ENCODE measurements at places on chromosomes 12 and 14. TPM values are rescaled to one million over a fixed set of nuclear protein-coding genes. Genes with fewer than 3 reads are reported as not detected.

- H3K27ac ChIP-seq: no peak overlapping the region
- H3K4me1 ChIP-seq: no peaks in the 10 kb centered on the region
- no peaks in the 10 kb centered on the region for H3K36me3 ChIP-seq
- H3K4me3 ChIP-seq: no peak overlapping the region
- no peaks in the 10 kb centered on the region for H3K27me3 ChIP-seq
These were observed 234.7 kb upstream of the E2F7 start for GRCh38 chr12:77299910-77300669.

DNA sequence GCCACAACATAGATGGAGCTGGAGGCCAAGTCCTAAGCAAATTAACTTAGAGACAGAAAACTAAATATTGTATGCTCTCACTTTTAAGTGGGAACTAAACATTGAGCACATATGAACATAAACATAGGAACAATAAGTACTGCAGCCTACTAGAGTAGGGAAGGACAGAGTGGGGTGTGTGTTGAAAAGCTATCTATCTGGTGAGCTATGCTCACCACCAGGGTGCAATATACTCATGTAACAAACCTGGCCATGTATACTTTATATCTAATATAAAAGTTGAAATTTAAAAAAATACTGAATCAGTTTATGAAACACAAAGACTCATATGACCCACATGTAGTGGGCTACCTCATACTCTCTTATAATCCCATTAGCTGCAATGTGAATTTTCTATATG, 1305.0 kb downstream of the LRFN5 start:
- no peaks in the 10 kb centered on the region for H3K4me1 ChIP-seq
- DNase-seq: no peak
- H3K27me3 ChIP-seq: no peaks in the 10 kb centered on the region
- H3K36me3 ChIP-seq: no peaks in the 10 kb centered on the region

DNA sequence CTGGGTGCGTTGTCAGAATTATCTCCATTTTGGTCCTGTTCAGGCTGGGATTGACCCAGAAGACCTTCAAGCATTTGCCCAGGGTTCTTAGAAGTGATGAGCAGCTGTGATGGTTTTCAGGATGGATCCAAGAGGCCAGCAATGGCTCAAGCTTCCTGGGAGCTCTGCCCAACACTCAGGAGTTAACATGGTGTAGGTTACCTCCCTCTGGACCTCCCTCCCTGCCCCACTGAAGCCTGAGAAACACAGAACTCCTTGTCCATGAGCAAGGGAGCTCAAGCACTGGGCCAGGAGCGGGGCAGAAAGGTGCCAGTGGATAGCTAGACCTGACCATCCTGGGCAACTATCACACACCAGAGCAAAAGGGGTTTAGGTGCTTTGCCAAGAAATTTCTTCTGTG, 148.4 kb upstream of the FKBP4 start:
- H3K27me3 ChIP-seq: no peaks in the 10 kb centered on the region
- no peak overlapping the region for H3K27ac ChIP-seq
- no peak overlapping the region for H3K4me3 ChIP-seq
- no peaks in the 10 kb centered on the region for H3K36me3 ChIP-seq
- peaks cover 27% of the 10 kb centered on the region for H3K4me1 ChIP-seq

GRCh38 chr14:25009891-25010290, 40.1 kb downstream of the STXBP6 start:
- no peak overlapping the region for H3K4me3 ChIP-seq
- H3K36me3 ChIP-seq: no peaks in the 10 kb centered on the region
- no peak for DNase-seq
- H3K4me1 ChIP-seq: peaks cover 26% of the 10 kb centered on the region
- H3K27ac ChIP-seq: no peak overlapping the region

- no peak overlapping the region for H3K27ac ChIP-seq
- H3K4me3 ChIP-seq: no peak overlapping the region
- H3K27me3 ChIP-seq: no peaks in the 10 kb centered on the region
These were observed 47.8 kb downstream of the CCDC88C start for GRCh38 chr14:91369628-91370445.

- no peaks in the 10 kb centered on the region for H3K27me3 ChIP-seq
- H3K27ac ChIP-seq: peak overlapping the region; percentile 53
- no peak for DNase-seq
- H3K4me1 ChIP-seq: peaks cover 30% of the 10 kb centered on the region
- H3K4me3 ChIP-seq: no peak overlapping the region
- peaks cover 15% of the 10 kb centered on the region for H3K36me3 ChIP-seq
These were observed 48.1 kb downstream of the KDM2B start for GRCh38 chr12:121532503-121533393.

DNA sequence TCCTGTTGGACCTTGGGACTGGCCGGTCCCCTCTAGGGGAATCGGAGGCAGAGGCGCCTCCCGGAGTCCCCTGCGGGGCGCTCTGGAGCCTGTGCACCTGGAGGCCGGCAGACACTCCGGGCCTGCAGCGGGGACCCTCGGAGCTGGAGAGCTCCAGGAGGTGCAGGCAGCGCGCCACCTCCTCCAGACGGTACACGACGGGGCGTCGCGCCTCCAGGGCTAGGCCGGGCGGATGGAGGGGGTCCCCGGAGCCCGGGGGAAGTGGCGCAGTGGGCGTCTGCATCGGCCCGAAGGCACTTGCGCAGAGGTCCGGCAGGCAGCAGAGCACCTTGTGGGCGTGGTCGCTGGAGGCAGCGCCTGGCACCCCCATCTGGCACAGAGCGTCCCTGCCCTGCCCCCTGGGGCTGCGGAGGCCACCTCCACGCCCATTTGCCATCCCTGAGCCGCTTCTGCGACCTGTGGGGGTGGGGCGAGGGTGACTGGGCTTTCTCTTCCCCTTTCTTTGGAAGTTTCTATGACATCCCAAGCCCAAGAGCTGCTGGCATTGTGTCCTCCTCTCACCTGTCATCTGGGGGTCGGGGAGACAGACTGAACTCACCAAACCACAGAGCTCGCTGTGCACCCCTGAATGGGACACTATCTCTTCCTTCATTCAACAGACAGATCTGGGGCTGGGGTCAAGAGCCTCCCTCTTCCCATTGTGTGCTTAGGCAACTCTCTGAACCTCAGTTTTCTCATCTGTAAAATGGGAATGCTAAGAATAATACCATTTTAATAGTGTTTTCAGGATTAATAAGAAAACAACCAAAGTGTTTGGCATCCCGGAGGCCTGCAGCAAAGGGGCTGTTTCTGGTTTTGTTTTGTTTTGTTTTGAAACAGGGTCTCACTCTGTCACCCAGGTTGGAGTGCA, 37.5 kb upstream of the CORO1C start:
- H3K4me3 ChIP-seq: peak overlapping the region; percentile 41
- no peaks in the 10 kb centered on the region for H3K36me3 ChIP-seq
- DNase-seq: peak; percentile 81
- peaks cover 36% of the 10 kb centered on the region for H3K4me1 ChIP-seq
- H3K27me3 ChIP-seq: no peaks in the 10 kb centered on the region
- peak overlapping the region; percentile 91 for H3K27ac ChIP-seq

- no peaks in the 10 kb centered on the region for H3K27me3 ChIP-seq
- no peak for DNase-seq
- no peak overlapping the region for H3K4me3 ChIP-seq
- no peaks in the 10 kb centered on the region for H3K36me3 ChIP-seq
- H3K27ac ChIP-seq: no peak overlapping the region
- no peaks in the 10 kb centered on the region for H3K4me1 ChIP-seq
These were observed 506.0 kb upstream of the TMEM132C start for GRCh38 chr12:127760996-127761395.

DNA sequence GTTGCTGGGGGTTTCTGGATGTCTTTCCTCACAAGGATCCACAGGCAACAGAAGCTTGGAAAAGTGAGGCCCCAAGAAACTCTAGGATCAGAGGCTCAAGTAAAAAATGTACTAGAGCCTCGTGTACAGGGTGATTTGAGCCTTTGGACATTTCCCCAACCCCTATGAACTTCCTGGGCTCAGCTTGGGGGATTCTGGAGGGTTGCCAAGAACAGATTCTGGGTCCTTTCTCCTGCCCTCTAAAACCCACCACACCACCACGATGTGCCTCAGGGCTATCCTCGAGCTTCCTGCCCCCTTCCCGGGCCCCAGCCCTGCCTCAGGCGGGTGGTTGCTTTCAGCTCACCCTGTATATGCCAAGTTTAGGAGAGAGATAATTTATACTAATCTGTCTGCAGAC, 583 bp downstream of the FAM186B start:
- no peak for DNase-seq
- no peaks in the 10 kb centered on the region for H3K27me3 ChIP-seq
- H3K36me3 ChIP-seq: no peaks in the 10 kb centered on the region
- H3K4me1 ChIP-seq: no peaks in the 10 kb centered on the region
- no peak overlapping the region for H3K4me3 ChIP-seq

GRCh38 chr14:68937471-68938270, 41.4 kb downstream of the ACTN1 start:
- H3K36me3 ChIP-seq: no peaks in the 10 kb centered on the region
- peak overlapping the region; percentile 100 for H3K27ac ChIP-seq
- H3K4me3 ChIP-seq: no peak overlapping the region
- no peaks in the 10 kb centered on the region for H3K27me3 ChIP-seq
- H3K4me1 ChIP-seq: peaks cover 98% of the 10 kb centered on the region

DNA sequence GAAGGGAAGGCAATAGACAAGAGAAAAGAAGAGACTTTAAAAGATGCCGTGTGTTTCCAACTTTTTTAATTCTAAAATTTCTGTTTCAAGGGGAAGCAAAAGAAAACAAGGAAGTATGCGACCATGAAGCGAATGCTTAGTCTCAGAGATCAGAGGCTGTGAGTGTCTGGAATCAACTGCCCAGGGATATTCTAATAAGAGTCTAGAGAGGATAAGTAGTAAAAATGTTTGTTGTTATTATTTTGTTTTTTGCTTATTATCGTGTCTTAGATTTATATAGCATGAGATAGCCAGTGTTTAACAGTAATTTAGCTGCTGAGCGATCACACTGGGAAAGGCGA, 421 bp downstream of the FCF1 start:
- no peak for DNase-seq
- peaks cover 30% of the 10 kb centered on the region for H3K4me1 ChIP-seq
- peak overlapping the region; percentile 89 for H3K27ac ChIP-seq
- peak overlapping the region; percentile 80 for H3K4me3 ChIP-seq
- no peaks in the 10 kb centered on the region for H3K27me3 ChIP-seq

GRCh38 chr14:101360054-101360911, 201.0 kb upstream of the DIO3 start:
- H3K27ac ChIP-seq: peak overlapping the region; percentile 89
- H3K4me1 ChIP-seq: peaks cover 78% of the 10 kb centered on the region
- no peaks in the 10 kb centered on the region for H3K36me3 ChIP-seq
- peak; percentile 98 for DNase-seq
- no peaks in the 10 kb centered on the region for H3K27me3 ChIP-seq

GRCh38 chr12:92464911-92465310, 237.9 kb upstream of the PLEKHG7 start:
- no peak for DNase-seq
- H3K4me3 ChIP-seq: no peak overlapping the region
- H3K27me3 ChIP-seq: no peaks in the 10 kb centered on the region
- H3K27ac ChIP-seq: no peak overlapping the region
- H3K4me1 ChIP-seq: peaks cover 47% of the 10 kb centered on the region

- H3K36me3 ChIP-seq: no peaks in the 10 kb centered on the region
- no peaks in the 10 kb centered on the region for H3K4me1 ChIP-seq
- H3K4me3 ChIP-seq: no peak overlapping the region
- no peak for DNase-seq
- no peak overlapping the region for H3K27ac ChIP-seq
- H3K27me3 ChIP-seq: no peaks in the 10 kb centered on the region
These were observed 323.8 kb upstream of the SYT1 start for GRCh38 chr12:78540606-78541336.

Gene SLC6A12
- 2.1 TPM for total RNA-seq

Measured in sigmoid colon (tissue), 7 donors.